ENCODE measurements at places on chromosomes 1 and 21.

DNA sequence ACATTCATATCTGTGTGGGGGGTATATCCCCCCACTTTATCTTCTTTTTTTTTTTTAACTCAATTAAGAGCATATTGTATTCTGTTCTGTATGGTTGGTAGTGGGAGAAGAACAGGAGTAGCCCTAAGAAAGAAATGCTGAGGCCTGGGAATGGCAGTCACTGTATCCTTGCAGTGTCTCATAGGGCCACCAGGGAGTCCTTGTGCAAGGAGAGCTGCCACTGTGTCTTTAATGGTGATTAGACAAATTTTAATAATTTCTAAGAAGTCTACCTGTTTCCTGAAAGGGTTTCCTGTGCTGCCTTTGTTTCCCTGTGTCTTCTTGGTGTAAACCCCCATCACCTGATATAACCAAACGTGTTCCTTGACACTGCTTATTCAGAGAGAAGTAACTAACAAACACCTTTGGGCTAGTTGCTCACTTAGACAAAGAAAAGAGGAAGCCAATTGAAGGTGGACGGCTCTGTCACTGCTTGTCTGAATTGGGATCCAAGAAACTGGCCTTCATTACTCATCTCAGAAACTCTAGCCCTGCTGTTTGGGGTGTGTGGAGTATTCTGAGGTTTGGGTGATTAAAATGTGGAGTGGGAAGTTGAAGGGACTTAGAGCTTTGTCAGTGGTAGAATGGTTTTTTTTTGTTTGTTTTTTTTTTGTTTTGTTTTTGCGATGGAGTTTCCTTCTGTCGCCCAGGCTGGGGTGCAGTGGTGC is 15.2 kb downstream of the GIPC2 start:
- no peak overlapping the region for H3K4me3 ChIP-seq
- DNase-seq, result no peak
- H3K27me3 ChIP-seq, result peaks cover 2% of the 10 kb centered on the region
- H3K4me1 ChIP-seq, result peaks cover 5% of the 10 kb centered on the region

DNA sequence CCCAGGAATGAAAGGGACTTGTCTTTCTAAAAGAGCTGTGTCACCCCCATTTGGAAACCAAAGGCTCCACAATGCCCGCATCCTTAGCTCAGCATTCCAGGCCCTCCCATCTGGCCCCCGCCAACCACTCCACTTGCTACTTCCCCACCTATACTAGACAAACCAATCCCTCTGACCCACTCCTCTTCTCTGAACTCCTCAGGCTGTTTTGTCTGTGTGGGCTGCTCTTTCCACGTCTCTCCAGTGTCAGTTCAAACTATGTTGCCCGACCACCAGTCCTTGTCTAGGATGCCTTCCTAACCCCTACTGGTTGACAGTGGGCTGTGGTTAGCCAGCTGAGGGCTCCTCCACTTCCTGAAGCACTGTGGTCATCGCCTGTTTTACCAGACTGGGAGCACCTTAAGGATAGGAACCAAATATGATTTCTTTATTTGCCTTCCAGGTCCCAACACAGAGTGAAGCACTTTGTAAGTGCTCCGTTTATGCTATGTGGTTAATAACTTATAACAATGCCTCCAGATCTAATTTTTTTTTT is 8.1 kb upstream of the COA7 start:
- peaks cover 10% of the 10 kb centered on the region for H3K4me1 ChIP-seq
- no peaks in the 10 kb centered on the region for H3K36me3 ChIP-seq
- no peak for DNase-seq
- peaks cover 25% of the 10 kb centered on the region for H3K27me3 ChIP-seq
- H3K4me3 ChIP-seq, result no peak overlapping the region

- no peak overlapping the region for H3K27ac ChIP-seq
- H3K4me3 ChIP-seq, result no peak overlapping the region
- no peaks in the 10 kb centered on the region for H3K36me3 ChIP-seq
- no peaks in the 10 kb centered on the region for H3K4me1 ChIP-seq
- no peak for DNase-seq
Measured at GRCh38 chr1:40244138-40244744, 3.5 kb upstream of the TMCO2 start.

DNA sequence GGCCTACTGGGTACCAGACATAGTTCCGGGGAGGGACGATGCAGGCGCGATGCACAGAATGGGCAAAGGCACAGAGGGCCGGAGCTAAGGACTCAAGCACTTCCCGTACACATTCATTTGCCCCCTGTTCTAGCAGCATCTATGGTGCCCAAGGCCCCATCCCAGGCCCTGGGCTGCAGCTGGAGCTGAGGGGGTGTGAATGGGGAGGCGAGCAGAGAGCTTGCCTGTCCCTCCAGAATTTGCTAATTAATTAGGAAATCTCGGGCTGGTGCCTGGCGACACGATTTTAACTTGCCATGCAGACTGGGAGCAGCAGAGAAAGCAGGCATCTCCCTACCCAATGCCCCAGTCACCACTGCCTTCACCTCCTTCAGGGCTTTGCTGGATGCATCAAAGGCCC is 35.9 kb downstream of the EPHA2 start:
- peaks cover 25% of the 10 kb centered on the region for H3K4me1 ChIP-seq
- DNase-seq, result no peak
- H3K27ac ChIP-seq, result no peak overlapping the region
- no peak overlapping the region for H3K4me3 ChIP-seq

DNA sequence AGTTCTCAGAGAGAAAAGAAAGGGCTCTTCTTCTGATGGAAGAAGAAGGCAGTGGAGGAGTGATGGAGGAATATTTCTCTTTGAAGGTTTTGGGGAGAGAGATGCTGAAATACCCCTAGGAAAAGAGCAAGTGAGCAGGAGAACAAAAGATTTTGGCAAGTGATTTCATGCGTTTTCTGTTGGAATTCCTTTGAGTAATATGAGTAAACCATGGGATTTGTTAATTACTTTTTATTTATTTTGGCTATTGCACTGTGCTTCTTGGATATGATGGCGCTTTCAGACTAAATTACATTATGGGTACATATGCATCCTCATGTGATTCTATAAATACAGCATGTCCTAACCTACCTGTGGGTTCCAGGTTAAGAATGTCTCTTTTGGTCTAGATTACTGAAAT is 210.1 kb upstream of the PTGFR start:
- H3K27ac ChIP-seq, result no peak overlapping the region
- no peak overlapping the region for H3K4me3 ChIP-seq
- peaks cover 7% of the 10 kb centered on the region for H3K27me3 ChIP-seq
- DNase-seq, result no peak
- H3K4me1 ChIP-seq, result no peaks in the 10 kb centered on the region
- H3K36me3 ChIP-seq, result no peaks in the 10 kb centered on the region

GRCh38 chr1:24343412-24344089 is 24.4 kb downstream of the GRHL3 start:
- DNase-seq, result no peak
- no peaks in the 10 kb centered on the region for H3K27me3 ChIP-seq
- peaks cover 26% of the 10 kb centered on the region for H3K4me1 ChIP-seq
- H3K4me3 ChIP-seq, result no peak overlapping the region
- H3K27ac ChIP-seq, result no peak overlapping the region

All from neural crest cell (in vitro differentiated cells).